CD4-positive, CD25-positive, alpha-beta regulatory T cell (primary cell): ENCODE measurements at places on chromosomes 11 and 22.

DNA sequence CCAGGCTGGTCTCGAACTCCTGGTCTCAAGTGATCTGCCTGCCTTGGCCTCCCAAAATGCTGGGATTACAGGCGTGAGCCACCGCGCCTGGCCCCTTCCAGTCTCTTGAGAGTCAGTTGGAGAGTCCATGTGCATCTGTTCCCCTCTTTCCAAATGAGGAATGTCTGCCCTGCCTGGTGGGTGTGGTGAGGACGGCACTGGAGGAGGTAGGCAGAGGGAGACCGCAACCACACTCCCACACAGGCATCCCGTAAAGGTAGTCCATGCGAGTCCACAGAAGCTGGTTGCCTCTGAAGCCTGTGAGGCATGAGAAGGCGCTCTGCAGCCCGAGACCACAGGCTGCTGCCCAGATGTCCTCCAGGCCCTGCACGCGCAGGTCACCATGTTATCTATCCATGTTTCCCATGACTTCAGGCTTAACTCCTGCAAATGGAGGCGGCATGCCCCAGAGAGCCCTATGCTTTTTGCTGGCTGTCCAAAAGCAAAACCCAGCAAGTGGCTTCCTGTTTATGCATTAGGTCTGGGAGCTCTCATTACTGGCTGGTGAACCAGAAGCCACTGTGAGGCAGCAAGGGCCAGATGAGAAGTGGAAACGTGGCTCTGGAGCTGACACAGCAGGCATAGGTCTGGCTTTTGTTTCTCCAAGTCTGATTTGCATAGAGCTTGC is 43.4 kb downstream of the GRIK4 start:
- DNase-seq = no peak

DNA sequence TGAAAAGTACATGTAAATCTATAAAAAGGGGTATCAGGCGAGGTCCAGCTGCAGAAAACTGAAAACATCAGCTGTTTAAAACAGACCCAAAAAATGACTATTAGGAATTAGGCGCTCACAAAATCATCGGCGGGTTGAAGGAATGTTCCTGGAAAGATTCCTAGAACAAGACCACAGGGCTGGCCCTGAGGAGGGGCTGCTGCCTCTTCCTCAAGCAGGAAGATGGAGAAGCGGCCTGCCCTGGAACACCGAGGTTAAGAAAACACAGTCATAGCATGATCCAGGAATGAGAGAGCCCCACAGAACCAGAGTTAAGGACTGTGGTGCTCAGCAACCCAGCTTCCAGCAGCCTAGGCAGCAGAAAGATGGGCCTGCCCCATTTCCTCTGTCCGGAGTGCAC is 78.4 kb downstream of the C11orf91 start:
- DNase-seq = no peak

DNA sequence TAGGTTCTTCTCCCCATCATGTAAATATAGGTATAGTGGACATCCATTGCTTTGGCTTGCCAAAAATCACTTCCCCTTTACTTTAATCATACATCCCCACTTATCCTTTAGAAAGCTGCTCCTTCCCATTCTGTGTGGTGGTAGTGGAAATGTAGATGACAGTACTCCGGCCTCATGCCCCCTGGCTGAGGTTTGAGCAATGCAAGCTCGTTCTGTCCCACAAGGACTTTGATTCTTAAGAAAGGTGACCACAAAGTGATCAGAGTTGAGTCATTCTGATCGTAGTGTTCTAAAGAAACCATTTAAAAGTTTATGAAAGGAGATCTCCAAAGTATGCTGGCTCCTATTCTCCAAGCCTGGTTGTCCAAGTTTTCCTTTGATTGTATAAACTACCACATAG is 10.9 kb downstream of the TUG1 start:
- no peak for DNase-seq

DNA sequence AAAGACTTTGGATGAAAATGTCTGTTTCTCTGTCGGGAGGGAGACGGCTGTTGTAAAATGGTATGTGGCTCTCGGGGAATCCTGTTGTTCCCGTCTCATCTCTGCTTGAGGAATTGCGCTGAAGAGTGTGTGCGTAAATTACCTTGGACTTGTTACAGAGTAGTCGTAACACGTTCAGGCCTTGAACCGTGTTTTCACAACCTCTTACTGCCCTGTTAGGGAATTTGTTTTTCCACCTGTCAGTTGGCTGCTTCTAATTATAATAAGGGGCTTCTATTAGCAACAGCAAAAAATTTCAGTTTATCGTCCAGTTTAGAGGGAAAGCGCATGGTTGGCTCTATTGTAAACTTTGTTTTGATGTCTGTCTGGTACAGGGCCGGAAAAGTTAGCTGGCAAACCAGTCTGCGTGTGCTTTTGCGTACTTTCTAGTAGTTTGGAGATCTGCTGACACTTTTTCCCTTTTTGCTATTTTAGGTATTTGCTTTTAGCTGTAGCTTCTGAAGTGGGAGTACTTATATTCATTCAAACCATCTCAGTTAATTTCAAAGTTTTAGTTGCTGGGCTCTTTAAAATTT is 1.5 kb downstream of the HIPK3 start:
- no peak for DNase-seq

DNA sequence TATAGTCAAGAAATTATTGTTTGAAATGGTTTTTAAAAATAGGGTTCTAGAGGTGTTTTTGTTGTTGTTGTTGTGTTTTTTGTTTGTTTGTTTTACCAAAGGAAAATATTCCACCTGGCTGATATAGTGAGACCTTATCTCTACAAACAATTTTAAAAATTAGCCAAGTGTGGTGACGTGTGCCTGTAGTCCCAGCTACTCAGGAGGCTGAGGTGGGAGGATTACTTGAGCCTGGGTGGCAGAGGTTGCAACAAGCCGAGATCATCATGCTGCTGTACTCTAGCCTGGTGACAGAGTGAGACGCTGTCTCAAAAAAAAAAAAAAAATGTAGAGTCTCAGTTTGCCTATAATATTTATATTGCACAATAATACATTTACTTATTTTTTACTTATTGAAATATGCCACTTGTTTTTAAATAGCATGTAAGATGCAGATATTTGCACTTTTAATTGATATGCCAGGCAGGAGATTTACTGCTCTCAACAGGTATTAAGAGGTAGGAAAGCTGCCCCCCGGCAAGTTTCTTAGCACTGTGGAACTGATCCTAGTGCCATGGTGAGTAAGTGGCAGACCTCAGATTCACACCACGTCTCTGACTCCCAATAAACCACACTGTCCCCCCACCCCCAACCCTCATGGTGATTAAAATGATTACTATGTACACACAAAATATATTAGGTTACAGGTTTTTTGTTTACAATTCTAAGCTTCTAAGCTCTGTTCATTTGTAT is 157.4 kb downstream of the TEAD1 start:
- DNase-seq = no peak
